ENCODE measurements at places on chromosomes 6 and 20. TPM values are rescaled to one million over a fixed set of nuclear protein-coding genes. Genes with fewer than 3 reads are reported as not detected.
A peak's percentile ranks its signal among the peaks of the same experiment; 100 is the strongest.

SLC13A3 gene
- not detected for total RNA-seq

GRCh38 chr6:16067568-16067967 is 61.3 kb upstream of the MYLIP start:
- no peak for DNase-seq

DNA sequence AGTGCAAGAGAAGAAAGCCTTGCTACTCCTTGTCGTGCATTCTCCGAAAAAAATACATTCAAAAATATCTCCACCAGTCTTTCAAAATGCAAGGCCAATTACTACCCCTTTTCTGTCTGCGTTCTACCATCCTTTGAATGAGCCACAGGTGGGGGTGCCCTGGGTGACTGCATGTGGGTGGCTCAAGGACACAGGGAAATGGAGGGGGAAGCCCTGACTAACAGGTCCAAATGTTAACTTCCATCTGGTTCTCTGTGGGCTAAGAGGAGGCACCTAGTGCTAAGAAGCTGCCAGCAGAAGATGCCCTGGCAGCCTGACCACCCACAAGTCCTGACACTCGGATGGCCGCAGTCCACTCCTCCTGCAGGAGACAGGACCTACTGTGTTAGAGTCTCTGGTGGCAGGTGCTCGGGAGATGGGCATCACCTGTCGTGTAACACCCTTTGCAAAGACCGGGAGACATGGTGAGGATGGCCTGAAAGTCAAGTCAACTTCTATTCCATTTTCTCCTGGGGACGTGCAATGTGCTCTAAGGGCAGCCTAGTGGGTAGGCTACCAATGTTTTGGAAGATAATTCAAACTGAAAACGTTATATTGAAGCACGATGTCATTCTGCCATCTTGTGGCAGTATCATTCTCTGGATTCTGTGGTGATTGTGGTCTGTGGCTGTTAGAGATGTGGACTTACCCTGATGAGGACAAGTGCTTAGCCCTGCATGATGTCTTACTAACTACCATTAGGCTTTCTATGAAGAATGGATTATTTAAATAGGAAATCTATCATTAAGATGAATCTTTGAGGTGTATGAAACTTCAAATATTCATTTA is 27.4 kb upstream of the IGF2R start:
- peak; percentile 63 for DNase-seq

GRCh38 chr20:48656661-48657211 is 171.1 kb downstream of the PREX1 start:
- DNase-seq, result no peak

GRCh38 chr6:169454204-169454871 is 200.7 kb upstream of the THBS2 start:
- DNase-seq, result no peak

- DNase-seq, result no peak
These were observed 11.5 kb upstream of the BTBD9 start for GRCh38 chr6:38651121-38651784.
